ENCODE measurements at places on chromosomes 5 and 9. TPM values are rescaled to one million over a fixed set of nuclear protein-coding genes. Genes with fewer than 3 reads are reported as not detected.

DNA sequence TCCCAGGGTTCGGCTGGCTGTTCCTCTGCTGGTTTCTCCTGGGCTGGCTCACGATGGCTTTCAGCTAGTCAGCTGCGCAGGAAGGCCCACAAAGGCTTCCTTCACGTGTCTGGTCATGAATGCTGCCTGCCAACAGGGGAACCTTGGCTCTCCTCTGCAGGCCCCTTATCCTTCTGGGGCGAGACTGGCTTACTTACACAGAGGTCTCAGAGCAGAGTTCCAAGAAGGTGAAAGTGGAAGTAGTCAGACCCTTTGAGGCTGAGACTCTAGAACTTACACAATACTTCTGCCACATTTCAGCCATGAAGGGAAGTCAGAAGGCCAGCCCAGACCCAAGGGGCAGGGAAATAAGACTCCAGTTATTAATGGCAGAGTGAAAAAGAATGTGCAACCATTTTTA, 99.5 kb downstream of the LHFPL2 start:
- DNase-seq = no peak

TMOD1 gene
- polyA plus RNA-seq = 0.15 TPM

FOXD4L5 gene
- not detected for polyA plus RNA-seq

GRCh38 chr9:127174386-127175318, 52.2 kb upstream of the ANGPTL2 start:
- DNase-seq = no peak

DNA sequence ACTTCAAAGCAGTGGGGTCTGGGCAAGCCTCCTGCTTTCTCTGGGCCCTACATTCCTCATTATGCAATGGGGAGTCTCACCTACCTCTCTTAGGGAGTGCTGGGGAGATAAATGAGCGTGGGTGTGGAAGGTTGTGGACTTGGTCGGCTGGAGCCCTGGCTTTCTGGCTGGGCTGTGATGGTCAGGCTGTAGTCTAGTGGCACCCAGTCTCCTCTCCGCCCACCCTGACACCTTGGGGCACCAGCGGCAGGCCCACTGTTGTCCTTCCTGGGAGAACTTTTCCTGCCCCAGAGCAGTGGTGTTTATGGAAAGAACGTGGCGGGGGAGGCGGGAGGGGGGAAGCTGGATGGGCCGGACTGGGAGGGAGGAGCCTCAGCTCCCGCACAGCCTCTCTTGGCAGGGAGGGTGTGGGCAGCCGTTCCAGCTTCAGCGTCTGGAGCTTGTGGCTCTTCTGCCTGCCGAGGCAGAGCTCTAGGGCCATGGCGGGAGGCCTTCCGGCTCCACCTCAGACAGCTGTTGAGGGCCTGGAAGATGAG, 4.1 kb downstream of the PTGS1 start:
- peak; percentile 44 for DNase-seq

DNA sequence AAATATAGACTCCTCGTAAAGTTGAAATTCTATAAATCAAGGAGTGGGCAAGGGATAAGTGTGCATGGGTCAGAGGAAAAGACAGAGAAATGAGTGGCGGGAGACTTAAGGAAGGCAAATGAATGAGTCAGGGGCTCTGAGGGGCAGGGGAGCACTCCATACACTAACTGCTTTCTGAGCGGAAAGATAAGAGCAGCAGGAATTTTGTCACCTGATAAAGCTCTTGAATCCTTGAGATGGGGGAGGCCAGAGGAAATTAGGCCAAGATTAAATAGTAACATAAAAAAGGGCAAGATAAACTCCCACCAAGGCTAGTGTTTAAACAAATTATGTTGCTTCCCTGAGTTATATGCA, 191.0 kb upstream of the S1PR3 start:
- no peak for DNase-seq

GRCh38 chr5:41763574-41763973, 106.7 kb downstream of the OXCT1 start:
- no peak for DNase-seq

SPINK6 gene
- not detected for polyA plus RNA-seq

- no peak for DNase-seq
Observed at GRCh38 chr5:84383816-84384603, 670 bp downstream of the EDIL3 start.

BARHL1 gene
- not detected for polyA plus RNA-seq

DNA sequence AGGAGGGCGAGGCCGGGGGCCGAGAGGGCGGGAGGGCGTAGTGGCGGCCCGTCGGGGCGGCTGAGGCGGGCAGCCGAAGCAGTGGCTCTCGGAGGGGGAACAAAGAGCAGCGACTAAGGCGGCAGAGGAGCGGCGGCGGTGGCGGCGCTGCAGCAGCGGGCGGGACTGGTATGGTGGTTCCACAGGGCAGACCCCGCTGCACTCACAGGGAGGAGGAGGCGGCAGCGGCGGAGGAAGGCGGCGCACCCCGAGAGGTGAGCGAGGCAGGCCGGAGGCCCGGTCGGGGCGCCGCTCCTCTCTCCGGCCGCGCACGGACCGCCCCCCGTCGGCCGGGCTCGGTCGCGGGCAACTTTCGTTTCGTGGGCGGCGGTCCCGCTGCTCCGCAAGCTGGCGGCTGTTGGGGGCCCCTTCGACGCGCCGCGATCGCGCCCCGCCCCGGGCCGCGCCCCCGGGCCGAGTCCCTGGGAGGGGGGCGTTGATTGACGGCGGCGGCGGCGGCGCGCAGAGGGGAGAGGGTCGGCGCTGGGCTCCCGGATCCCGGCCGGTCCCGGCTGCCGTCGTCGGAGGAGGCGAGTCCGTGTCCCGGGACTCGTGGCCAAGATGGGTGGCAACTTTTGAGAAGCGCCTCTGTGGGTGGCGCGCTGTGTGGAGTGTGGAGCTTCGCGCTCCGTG, 467 bp downstream of the CNOT6 start:
- DNase-seq = no peak

GRCh38 chr5:147432323-147432722, 77.5 kb downstream of the DPYSL3 start:
- no peak for DNase-seq

PCDH12 gene
- not detected for polyA plus RNA-seq

- DNase-seq = no peak
Observed at GRCh38 chr9:89410641-89411350, 87.1 kb downstream of the SEMA4D start.

GRCh38 chr5:59786334-59786805, 107.2 kb downstream of the PDE4D start:
- peak; percentile 75 for DNase-seq

DNA sequence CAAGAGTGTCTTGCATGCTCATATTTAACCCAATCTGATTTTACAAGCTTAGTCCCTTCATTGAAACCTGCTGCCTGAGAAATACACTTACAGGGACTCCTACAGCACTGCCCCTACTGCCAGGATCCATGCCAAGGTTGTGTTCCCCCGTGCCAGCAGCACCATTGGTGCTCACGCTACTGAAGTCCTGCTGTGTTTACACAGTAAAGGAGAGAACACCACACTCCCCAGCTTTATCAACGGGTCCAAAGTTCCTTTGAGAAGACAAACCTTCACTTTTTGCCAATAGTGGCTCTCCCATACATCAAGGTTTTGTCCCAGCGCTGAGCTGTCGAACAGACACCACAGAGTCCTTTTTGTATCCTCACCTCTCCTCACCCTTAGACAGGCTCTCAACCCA, 155.1 kb upstream of the WWC1 start:
- no peak for DNase-seq

FOXD4L4 gene
- not detected for polyA plus RNA-seq

DNA sequence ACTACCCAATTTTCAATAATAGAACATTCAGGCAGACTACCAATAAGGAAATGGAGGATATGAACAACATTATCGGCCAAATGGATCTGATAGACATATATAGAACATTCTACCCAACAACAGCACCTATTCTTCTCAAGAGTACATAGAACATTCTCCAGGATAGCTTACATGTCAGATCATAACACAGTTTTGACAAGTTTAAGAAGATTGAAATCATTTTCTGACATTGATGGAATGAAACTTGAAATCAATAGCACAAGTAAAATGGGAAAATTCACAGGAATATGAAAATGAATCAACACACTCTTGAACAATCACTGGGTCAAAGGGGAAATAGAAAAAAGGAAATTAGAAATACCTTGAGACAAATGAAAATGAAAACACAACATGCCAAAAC, 94.6 kb upstream of the MEGF10 start:
- DNase-seq = no peak

- no peak for DNase-seq
Observed at GRCh38 chr5:61435368-61435767, 103.3 kb downstream of the ZSWIM6 start.

LSM11 gene
- 2.4 TPM for polyA plus RNA-seq

DIRAS2 gene
- polyA plus RNA-seq = not detected

- DNase-seq = no peak
Observed at GRCh38 chr5:150731669-150732242, 27.1 kb downstream of the DCTN4 start.
